ENCODE measurements at places on chromosomes 7 and 10. TPM values are rescaled to one million over a fixed set of nuclear protein-coding genes. Genes with fewer than 3 reads are reported as not detected.

SMKR1 gene
- 1.4 TPM for total RNA-seq

CAMK1D gene
- total RNA-seq = 5.7 TPM

ZNF316 gene
- 37.8 TPM for total RNA-seq

SPRN gene
- 0.64 TPM for total RNA-seq

TRIM73 gene
- 4.1 TPM for total RNA-seq

PUS7 gene
- total RNA-seq = 30.7 TPM

LRGUK gene
- 0.23 TPM for total RNA-seq

AGR2 gene
- total RNA-seq = 147 TPM

ABCB1 gene
- total RNA-seq = 0.67 TPM
